Gastroesophageal sphincter (tissue), 4 donors: ENCODE measurements at places on chromosomes 2 and 18.

- no peak for ATAC-seq
Observed at GRCh38 chr18:9950289-9951016, 36.6 kb downstream of the VAPA start.

DNA sequence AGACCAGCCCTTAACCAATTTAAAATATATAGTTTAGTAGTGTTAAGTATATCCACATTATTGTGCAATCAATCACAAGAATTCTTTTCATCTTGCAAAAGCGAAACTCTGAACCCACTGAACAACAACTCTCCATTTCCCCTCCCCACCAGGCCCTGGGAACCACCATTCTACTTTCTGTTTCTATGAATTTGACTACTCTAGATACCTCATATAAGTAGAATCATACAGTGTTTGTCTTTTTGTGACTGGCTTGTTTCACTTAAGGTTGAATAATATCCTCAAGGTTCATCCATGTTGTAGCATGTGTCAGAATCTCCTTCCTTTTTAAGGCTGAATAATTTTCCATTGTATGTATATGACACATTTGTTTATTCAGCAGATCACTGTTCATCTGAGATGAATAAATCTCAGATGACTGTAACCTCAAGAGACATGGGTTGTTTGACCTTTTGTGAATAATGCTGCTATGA, 8.1 kb upstream of the SOS1 start:
- no peak for ATAC-seq

DNA sequence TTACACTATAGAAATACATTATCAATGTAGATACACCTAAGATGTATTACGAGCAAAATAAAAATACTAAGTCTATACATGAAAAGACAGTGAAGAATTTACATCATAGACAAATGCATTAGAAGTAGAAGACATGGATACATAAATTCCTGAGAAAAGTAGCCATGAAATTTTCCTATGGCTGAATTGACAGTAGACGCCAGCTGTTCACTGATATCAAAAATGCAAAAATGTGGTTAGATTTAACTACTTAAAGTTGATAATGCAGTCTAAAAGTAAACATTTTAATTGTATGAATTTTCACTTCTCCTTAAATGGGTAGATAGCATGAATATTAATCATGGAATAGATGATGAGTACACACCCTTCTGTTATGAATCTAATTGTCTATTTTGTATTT, 350.9 kb downstream of the ARHGAP15 start:
- no peak for ATAC-seq

DNA sequence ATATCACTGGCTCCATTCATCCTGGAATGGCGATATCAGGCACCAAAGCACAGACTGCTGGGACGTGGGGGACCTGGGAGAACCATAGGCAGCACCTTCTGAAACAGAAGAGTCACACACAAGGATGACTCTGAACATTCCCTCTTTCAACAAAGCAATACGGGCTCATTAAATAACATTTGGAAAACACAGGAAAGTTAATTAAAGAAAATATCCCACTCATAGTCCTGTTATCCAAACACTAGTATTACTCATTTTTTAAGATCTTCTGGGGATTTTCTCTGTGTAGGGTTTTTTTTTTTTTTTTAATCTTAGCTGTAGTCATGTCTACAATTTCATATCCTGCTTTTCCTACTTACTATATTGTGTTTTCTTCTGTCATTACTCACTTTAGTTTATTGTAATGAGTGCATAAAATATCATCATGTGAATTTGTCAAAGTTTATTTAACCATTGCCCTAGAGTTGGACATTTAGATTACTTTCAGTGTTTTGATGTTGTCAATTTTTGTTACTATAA, 70.0 kb upstream of the SP3 start:
- ATAC-seq = no peak

DNA sequence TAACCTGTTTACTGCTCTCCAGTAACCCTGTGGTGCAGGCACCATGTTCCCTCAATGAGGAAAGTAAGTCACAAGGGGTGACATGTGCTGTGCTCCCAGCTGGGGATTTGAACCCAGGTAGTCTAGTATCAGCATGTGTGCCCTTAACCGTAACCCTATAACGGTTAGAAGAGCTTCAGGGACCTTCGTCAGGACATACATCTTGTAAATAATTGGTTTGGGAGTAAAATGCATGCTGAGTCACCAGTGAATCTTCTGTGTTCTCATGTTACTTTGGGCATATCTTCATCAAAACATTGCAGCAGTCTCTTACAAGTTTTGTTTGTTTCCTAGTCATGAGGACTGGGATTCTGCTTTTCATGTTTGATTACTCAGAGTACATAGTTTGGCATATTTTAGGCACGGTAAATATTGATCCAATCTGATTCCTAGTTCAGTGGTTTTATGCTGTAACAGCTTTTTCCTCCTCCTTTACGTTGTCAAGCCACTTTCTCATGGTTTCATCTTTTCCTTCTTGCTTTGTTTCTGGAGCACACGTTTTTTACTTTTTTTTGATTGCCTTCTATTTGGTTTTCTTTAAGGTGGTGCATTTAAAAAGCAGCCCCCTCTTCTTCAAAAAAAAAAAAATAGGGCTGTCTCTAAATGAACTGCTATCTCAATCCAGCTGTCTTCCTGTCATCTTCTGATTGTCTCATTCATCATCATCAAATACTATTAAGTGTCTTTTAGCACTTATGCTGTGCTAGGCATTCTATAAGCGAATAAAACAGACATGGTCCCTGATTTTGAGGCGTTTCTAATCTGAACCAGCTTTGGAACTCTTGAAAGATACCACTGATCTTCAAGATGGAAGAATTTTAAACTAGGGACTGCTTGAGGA, 50.4 kb downstream of the CLIP4 start:
- ATAC-seq = no peak

DNA sequence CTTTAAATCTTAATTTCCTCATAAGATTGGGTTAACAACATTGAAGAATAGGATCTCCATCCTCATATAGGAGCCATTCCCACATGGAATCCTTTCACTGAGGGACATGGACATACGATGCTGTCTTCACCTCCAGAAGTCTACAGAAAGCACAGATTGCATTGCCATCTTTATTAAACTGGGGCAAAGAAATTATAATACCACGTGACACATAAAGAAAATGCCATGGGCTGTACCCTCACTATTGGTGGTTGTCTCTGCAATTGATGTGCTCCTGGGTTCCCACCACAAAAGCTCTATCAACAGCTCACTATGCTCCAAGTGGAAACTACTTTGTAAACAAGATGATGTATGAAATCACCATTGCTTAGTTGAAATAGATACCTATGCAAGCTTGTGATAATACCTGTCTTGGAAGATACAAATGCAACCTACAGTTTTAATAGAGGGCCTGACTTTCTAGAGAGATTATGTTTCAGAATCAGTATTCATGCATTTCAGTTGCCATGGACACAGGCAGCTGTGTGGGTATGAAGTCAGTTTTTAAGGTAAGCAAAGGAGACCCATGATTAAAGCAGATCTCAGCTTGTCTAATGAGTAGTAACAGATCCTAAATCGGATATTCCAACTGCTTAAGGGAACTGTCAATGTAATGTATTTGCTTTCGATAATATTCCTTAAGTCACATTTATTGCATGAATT, 337.0 kb downstream of the RAD51AP2 start:
- no peak for ATAC-seq

- ATAC-seq = no peak
Observed at GRCh38 chr2:58481670-58482069, 240.5 kb upstream of the FANCL start.

- no peak for ATAC-seq
Observed at GRCh38 chr2:106307860-106308259, 113.8 kb upstream of the UXS1 start.

GRCh38 chr2:233706720-233707119, 6.0 kb upstream of the UGT1A5 start:
- no peak for ATAC-seq

DNA sequence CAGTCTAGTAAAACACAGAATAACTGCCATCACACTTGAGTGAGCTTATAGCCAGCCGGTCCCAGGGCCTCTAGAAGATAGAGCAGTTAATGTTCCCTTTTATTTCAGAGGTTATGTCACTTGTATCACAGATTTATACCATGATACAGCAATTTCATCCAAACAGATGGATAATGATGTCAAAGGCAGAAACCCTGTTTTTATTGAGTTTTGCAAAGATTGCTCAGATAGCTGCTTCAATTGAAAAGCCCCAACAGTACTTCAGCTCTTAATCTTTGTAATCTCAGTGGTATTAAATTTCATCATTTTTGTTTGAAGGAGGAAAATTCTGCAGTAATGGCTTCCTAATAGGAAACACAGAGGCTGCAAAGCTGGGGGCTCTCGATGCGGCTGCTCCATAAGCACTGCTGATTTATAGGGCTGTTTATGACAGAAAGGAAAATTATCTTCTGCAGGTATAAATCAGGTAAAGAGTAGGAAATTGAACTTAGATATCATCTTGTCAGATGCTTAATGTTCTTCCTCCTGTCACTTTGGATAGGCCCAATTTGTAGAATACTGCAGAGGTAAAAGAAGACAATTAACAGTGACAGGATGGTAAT, 112.3 kb downstream of the LNPK start:
- ATAC-seq = no peak

DNA sequence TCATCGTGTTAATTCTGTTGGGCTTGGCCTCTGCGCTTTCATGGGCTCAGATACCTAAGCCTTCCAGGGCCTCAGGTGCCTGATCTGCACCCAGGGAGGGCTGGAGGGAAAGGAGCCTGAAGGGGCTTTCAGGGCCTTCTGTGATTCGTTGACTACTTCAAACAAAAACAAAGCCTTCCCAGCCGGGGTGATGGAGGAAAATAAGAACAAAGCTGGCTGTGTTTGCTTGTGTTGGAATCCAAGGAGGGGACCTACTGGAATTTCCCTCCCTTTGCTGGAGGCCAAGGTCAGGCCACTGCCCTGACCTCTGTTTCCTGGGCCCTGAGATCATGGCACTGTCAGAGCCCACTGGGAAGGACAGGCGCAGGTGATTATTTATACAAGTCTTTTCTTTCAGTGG, 135.3 kb downstream of the KLHL29 start:
- no peak for ATAC-seq

DNA sequence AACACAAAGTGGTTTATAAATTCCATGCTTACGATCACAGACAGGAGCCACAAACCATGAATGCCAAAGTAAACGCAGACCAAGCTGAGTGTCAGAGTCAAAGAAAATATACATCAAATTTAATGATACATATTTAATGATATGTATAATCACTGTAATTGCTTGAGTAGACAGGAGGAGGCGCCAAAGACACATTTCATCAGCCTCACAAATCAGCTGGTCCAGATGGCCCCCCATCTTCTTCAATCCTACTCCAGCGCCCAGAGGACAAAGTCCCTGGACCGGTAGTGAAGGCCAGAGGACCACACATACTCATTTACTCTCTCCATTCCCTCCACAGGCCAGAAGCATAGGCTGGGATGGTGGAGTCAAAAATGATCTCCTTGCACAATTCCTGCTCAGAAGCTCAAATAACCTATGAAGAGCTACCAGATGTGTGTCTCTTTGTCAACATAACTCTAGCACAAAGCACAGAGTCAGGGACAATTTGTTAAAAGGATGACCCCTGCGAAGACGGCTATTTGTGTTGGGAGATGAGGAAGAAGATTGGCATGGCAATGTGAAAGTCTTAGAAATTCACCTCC, 149.3 kb upstream of the PGAP1 start:
- ATAC-seq = no peak

- ATAC-seq = no peak
Observed at GRCh38 chr18:68800075-68800474, 2.2 kb downstream of the CCDC102B start.

DNA sequence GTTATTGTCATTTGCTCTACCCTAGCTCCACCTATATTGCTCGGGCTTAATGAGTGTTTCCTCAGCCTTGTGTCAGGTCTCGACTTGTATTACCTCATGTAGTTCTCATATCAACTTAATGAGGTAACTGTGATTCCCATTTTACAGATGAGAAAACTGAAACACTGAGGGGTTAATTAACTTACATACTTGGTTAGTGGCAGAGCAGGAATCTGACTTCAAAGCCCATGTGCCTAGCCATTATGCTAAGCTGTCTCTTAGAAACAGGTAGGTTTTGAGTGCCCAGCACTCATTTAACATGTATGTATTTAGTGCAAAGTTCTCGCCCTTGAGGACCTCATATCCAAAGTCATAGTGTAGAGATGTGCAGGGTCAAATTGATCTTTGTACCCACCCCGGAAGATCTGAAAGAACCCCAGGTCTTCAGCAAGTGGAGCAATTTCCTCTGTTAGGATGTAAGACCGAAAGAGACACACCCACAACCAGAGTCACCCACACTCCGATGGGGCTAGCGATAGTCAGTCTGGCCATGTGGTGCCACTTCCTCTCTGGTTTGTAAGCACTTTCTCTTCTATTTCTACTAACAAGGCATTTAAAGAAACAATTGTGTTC, 121.0 kb upstream of the SLC39A10 start:
- ATAC-seq = peak; percentile 32

DNA sequence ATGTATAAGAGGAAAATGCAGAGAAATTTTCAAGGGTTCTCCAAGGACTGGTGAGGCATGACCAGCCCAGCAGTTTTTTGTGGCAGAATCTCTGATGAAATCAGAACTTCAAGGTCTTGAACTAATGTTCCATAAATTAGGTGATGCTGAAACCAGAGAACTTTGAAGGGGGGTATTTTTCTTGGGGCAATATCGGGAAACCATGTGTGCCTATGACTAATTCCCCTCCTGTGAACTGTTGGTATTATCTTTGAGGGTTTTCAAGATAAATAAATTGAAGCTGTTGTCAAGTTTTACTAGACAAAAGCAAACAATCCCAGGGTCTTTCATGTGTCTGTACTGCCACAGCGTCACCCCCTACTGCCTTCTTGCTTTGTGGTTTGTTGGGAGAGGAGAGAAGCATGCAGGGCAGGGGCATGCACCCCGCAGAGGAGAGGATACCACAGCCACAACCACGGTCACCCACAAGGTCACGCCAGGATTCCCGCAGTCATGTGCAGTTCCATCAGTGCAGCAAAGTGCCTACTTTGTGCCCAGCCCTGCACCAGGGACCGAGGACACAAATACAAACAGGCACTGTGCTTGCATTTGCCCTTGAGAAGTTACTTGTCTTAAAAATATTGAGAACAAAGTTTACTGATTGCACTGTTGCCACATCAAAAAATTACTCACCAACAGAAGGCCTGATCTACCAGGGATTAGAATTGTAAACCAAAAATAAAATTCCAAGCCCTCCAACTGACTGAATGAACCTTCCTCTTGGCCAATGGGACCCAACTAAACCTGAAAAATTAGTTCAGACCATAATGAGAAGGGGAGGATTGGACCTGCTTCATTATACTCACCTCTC, 413.3 kb upstream of the TRIB2 start:
- no peak for ATAC-seq

GRCh38 chr18:6476190-6476589, 61.5 kb upstream of the L3MBTL4 start:
- no peak for ATAC-seq

DNA sequence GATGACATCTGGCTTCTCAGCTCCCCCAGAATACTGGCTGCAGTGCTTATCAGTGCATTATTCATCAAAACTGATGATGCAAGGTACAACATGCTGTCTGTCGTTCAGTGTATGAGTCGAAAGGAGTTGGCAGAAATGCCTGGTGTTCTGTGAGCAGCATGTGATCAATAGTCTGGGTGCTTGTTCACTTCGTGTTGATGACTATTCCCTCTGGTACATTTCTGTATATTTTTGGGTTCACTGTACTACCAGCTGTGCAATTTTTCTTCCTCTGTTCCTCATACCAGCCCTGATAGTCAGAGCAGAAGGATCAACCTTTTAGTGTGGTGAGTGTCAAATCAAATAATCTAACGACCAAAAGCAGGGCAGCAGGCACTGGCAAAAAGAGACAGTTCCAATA, 59.0 kb upstream of the KLHL14 start:
- ATAC-seq = no peak
